NAMALWA (cell line): ENCODE measurements at places on chromosomes 3 and 15.

DNA sequence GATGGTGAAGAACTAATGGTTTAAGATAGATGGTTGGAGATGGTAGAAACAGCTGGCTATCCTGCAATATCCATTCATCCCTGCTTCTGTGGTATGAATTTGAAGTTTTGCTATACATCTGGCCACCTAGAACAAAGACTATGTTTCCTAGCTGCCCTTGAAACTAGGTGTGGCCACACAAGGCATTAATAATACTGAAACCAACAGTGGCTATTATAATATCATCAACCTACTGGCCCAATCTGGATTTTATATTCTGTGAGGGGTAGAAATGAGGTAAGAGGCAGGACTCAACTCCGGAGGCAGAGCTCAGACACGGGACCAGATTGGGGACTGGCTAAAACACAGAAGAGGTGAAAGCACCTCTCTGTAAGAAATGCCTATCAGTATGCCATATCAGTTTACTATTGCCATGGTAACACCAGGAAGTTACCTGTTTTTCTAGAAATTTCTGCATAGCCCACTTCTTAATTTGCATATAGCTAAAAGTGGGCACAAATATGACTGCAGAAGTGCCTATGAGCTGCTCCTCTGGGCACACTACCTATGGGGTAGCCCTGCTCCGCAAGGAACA, 8.4 kb downstream of the IFT80 start:
- no peak for DNase-seq

DNA sequence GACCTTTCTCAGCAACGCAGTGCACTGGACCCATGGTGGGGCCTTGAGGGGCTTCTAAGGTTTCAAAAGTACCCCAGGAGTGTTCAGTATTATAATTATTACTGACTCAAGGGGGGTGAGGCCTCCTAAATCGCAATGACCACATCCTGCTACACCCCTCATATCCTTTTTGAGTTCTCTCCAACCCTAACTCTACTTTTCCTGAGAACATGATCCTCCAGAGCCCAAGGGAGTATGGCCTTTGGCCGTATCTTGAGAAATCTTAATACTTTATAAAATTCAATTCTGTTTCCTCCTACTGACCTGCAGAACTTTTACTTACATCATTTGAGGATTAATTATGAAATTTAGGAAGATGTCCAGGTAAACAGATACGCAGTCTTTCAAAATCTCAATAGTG, 30.4 kb upstream of the RARRES1 start:
- DNase-seq = no peak

GRCh38 chr3:24264011-24264410, 230.6 kb downstream of the THRB start:
- DNase-seq = no peak

DNA sequence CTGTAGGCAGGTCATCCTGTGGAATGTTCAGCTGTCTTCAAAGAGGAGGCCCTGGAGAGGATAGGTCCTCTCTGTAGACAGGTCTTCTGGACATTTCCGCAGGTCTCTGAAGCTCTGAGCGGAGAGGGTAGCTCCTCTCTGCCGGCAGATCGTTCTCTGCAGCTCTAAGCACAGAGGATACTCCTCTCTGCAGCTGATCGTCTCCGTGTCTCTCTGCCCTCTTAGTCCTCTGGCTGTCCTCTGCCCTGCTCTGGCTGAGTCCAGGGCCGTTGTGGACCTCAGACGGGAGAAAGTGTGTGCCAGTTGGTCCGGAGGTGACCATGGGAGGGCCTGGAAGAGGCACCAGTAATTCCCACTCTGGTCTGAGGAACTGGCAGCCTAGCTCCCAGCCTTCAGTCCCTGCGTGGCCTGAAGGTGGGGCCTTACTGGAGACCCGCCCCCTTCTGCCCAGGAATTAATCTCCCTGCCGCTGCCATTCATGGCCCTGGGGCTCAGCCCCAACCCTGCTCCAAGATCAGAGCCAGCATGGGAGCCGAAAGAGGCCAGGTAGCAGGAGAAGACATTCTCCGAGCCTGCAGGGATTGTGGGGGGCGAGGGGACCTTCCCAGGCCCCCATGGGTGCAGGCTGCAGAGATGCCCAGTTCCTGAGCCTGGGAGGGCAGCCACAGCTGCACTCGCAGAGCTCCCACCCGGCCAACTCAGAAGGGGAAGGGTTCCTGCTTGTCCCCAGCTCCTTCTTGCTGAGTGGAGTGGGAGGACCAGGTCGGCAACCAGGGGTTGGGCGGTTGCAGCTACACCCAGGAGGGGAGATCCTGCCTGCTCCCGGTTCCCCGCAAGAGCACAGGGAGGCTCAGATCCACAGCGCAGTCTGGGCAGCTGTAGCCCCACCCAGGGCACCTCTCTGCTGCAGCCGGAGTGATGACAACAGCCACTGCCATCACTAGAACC, 488.7 kb downstream of the RSL24D1 start:
- DNase-seq = no peak

GRCh38 chr3:49535971-49536874, 18.1 kb upstream of the BSN start:
- DNase-seq = no peak

DNA sequence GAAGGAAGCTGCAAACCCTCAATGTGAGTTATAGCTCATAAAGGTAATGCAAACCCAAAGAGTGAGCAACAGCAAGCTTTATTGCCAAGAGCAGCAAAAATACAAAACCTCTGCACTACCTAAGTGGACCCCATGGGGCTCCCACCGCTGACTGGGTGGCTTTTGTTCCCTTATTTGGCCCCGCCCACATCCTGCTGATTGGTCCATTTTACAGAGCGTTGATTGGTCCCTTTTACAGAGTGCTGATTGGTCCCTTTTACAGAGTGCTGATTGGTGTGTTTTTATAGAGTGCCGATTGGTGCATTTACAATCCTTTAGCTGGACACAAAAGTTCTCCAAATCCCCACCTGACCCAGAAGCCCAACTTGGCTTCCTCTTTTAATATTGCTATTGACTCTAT, 154.5 kb upstream of the NSMCE3 start:
- DNase-seq = peak; percentile 65

GRCh38 chr3:113231827-113232253, 20.5 kb downstream of the BOC start:
- DNase-seq = no peak

- no peak for DNase-seq
Measured at GRCh38 chr3:176208283-176208682, 989.0 kb downstream of the TBL1XR1 start.

DNA sequence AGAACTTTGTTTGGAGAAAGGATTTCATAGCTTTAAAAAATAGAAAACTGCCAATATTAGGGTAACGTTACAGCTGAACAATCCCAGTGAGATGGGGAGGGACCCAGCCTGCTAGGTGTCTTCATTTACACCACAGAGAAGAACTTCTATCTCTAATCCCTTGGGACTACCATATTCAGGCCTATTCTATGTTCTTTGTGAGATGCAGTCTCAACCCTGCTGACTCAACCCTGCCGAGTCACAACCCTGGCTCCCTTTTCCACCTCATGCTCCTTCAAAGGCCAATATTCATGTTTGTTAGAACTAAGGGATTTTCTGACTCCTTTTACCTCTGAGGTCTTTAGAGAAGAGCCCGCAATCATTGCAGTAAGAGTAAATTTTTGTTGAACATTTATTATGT, 350.5 kb downstream of the EPHB1 start:
- no peak for DNase-seq

- no peak for DNase-seq
Measured at GRCh38 chr15:69624155-69624520, 171.5 kb downstream of the RPLP1 start.

GRCh38 chr3:82084824-82085223, 323.4 kb upstream of the GBE1 start:
- DNase-seq = no peak

DNA sequence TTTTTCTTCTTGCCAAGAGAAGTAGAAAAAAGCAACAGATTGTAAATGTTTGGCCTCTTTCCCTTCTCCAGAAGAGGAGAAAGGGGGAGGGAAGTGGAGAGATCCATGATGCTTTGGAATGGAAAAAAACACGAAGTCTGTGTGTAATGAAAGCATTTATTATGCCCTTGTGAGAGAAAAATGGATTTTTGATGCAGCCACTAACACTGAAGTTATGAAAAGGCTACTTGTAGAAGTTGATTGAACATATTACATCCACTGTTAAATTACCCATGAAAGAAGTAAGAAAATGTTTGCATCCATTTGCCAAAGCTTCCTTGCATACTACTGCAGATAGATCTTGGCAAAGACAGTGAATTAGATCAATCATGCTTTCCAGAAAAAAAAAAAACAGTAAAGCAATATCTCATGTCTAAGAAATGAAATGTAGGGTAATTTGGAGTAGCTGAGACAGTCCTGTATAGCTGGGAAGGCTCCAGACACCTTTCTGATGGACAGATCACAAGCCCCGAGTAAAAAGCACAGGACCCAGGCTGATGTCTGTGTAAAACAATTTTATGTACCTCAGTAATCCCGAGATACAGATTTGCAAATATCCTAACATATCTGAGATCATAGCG, 295.5 kb downstream of the PLOD2 start:
- no peak for DNase-seq

- DNase-seq = no peak
Measured at GRCh38 chr3:114850898-114851297, 296.2 kb downstream of the ZBTB20 start.

DNA sequence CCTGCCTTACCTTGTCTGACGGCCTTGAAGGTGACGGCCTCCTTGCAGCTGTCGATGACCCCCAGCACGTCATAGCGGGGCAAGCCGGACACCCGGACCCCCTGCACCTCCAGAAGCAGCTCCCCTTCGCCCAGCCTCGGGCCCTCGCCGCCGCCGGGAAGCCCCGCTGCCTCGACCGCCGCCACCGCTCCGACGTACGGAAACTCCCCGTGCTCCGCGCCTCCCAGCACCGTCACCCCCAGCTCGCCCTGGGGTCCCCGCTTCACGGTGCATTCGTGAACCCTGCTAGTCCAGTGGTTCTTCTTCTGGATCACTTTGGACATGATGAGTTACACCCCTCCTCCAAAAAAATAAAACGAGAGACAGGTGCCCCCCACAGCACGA, 740 bp downstream of the MAGI1 start:
- DNase-seq = no peak

GRCh38 chr15:101115786-101116680, 135.8 kb downstream of the CHSY1 start:
- no peak for DNase-seq

- DNase-seq = peak; percentile 19
Measured at GRCh38 chr3:37833302-37834186, 28.1 kb upstream of the CTDSPL start.

GRCh38 chr3:42070089-42070488, 21.1 kb upstream of the TRAK1 start:
- no peak for DNase-seq

DNA sequence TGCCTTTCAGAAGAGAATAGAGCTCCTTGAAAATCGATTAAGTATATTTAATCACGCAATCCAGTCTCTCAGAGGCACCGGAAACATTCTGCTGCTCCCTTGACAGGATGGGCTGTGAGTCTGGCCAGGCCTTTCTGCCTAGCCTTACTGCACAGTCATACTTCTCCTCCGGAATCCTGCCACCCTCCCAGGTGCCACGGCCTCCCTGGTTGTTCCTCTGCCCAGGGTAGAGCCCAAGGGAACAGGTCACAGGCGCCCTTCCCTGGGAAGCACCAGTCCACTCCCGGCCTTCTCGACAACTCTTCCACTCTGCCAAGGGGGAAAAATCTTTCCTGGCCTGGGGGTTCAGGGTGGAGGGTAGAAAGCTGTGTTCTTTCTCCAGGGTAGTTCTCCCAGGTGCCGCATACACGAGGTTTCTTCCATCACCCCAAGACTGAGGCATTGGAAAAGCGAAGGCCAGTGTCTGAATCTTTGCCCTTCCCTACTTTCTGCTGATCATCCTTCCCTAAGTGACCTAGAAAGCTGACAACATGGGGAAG, 17.4 kb upstream of the SYNM start:
- no peak for DNase-seq

DNA sequence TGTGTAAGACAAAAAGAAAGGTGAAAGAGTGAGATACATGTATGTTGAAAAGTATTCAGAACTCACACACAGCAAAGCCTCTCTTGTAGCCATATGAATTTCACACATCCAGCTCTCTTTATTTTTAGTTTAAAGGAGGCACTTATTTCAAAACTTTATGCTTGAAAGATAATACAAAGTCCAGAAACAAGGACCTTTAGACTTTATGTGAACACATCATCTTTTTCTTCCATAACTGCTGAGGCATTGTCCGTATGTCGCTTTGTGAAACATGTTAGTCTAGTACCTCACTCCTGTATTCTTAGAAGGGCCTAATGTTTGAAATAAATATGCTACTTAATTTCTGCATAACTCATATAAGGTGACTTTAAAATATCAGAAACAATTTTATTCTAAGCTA, 763.4 kb downstream of the GBE1 start:
- no peak for DNase-seq

- no peak for DNase-seq
Measured at GRCh38 chr3:24591661-24592555, 97.3 kb upstream of the THRB start.

DNA sequence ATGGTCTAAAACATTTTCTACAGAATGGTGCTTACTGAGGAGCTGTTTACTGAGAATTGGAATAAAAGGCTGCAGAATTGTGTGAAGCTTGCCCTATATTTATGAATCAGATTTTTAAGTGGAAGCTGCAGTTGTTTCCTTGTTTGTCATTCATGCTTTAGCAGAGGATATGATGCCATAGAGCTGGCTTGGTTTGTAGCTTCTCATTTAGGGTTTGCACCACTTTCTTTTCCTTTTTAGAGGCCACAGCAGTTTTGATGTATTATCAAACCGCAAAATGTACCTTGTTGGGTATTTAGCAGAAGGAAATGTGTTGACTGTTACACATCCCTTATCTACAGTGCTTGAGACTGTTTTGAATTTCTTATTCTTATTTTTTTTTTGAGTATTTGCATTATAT, 66.2 kb downstream of the RASA2 start:
- no peak for DNase-seq
